ENCODE measurements at places on chromosomes 6 and 20.

GRCh38 chr6:101401792-101402621 is 8.5 kb downstream of the GRIK2 start:
- no peak for DNase-seq

DNA sequence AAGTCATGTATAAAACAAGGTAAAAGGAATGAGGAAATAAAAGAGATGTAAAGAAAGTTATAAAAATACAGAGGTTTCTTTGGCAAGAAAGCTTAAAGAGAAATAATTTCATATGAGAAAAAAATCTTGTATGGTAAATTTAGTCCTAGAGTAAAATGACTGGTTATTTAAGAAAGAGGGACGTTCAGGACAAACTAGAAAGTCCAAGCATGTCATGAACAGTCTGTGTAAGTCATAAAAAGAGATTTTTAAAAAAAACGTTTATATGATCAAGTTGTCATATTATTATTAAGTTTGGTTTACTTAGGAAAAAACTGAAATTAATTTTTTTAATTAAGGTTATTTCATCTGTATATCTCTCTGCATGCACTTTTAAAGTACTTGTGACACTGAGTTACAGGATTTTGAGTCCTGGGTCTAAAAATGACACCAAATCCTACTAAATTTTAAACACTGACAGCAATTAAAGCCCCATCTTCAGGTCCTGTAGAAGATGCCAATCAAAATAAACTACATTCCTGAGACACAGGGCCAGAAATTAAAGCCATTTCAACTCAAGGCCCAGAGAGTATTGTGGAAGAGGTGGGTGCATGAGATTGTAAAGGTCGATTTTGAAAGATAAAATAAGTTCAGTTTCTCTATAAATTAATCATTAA is 62.4 kb downstream of the AGPAT4 start:
- no peak for DNase-seq

DNA sequence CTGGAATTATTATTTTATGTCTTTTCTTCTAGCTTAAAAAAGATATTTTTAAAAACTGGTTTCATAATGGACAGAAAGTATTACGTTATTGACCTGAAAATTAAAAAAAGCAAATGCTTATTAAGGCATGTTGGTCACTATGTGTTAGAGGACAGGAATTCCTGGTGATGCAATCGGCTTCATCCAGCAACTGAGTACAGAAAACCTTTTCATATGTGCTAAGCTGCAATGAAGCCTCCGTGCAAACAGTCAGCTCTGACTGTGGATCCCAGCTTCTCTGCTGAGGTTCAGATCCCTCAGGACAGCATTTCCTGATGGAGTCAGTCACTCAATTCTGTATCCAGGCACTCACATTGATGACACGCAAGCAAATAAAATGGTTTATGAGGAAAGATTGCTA is 22.7 kb upstream of the BMP2 start:
- no peak for DNase-seq

DNA sequence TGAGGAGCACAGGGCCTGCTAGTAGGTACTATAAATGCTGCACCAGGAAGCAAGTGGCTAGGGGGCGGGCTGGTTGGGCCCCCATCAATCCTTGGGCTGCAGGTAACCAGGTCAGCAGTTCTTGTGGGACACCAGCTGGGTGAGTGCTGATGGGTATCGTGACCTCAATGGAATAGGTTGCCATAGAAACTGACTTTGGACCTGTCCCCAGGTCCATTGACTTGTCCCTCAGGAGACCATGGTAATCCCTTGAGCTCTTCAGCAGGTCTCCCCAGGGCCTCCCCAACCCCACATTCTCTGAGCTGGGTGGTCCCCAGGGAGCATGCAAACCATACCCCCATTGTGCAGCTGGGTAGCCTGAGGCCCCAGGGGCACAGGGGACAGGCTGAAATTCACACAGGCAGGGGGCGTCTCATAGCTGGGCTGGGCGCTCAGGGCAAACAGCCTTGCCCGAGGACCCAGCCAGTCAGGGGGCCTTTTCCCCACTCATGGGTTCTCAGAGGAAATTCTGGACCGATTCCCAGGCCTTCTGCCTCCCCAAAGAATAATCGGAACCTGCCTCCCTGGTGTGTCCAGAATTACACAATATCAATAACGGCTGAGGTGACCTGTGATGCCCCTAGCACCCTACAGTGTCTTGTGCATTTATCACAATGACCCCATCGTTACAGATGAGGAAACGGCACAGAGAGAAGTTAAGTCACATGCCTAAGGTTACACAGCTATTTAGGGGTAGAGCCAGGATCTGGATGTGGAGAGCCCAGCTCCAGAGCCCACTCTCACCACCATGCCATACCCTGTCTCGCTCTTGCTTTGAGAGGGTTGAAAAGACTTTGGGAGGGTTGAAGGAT is 35.9 kb downstream of the SRC start:
- DNase-seq: no peak

- DNase-seq: no peak
Measured at GRCh38 chr6:30184417-30185031, 21.2 kb downstream of the TRIM15 start.

GRCh38 chr6:44933108-44933507 is 395.0 kb upstream of the RUNX2 start:
- DNase-seq: no peak

- no peak for DNase-seq
Measured at GRCh38 chr20:31918466-31919105, 33.3 kb downstream of the PDRG1 start.

DNA sequence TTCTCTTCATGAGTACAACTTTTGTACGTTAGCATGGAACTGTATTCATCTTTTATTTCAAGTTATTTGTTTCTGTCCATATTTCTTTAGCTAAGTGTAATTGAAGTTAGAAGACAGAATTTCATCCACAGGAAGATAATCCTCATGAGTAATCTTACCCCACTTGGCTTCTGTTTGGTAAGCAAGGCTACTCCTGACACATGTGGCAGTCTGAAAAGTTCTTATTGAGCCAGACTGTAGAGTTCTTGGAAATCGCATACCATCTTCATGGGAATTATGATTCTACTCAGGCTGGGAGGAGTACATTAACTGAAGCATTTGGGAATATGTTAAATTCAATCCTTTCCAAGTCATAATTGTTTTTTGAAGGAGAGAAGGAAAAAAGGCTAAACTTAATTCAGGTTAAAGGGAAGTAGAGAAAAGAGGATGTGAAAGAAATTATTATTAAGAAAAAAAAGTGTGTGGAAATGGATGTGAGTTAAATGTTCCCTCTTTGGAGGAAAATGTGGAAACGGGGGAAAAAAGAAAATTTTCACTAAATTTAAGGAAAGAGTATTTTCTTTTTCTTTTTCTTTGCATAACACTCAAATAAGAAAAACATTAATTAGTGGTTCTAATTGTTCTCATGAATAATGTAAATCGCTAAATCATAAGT is 41.5 kb upstream of the TENT5A start:
- no peak for DNase-seq

DNA sequence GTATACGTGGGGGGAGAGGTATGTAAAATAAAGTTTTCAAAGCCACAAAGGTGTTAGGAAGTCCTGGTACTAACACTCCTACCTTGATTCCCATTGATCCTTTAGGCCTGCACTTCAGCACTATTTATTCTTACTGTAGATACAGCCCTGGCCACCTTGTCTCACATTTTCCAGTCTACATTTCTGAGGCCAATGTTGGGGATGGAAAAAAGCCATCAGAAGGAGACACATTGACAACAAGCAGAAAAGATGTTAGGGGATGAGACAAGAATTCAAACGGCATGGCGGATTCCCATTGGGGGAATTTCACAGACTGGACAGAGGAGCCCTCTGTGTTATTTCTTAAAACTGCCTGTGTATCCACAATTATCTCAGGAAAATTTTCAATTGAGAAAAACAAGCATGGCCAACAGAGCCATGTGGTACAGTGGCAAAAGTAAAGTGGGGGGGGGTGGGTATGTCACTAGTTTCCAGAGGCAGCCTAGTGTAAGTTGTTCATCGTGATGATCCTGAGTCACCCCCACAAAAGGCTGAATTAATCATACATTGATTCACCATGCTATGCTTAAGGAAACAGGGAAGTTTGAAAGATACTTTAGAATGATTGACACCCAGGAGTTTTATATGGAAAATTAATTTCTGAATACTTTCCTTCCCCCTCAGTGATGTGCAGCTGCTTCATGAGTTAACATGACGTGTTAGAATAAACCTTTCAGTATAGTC is 40.5 kb downstream of the RREB1 start:
- no peak for DNase-seq

- no peak for DNase-seq
Measured at GRCh38 chr20:32810941-32811340, 8.8 kb upstream of the MAPRE1 start.

DNA sequence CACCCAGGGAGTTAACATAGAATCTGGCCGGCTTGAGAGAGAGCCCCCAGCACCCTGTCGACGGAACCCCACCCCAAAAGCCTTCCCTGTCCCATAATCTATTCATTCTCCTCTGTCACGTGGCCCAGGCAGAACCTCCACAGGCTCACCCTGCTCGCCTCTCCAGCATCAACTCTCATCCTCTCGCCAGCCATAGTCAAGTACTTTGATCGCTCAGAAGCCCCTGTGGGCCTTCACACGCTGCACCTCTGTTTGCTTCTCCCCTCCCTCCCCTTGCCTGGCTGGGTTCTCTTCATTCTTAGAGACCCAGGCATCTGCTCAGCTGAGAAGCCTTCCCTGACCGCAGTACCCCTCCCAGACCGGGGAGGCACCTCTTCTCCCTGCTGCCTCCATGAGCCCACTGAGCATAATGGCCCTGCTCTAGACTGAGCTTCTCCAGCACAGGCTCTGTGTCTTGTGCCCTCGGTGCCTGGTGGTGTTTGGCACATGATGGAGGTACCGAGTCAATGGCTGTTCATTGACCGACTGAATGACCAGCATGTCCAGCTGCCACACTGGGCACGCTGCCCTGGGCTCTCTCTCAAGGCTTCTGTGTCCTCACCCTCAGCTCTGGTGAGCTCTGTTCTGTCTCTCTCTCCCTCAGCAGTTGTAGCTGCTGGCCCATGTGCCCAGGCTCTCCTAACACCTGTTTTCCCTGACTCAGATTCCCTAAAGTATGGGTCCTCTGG is 33.7 kb downstream of the PKIG start:
- no peak for DNase-seq

DNA sequence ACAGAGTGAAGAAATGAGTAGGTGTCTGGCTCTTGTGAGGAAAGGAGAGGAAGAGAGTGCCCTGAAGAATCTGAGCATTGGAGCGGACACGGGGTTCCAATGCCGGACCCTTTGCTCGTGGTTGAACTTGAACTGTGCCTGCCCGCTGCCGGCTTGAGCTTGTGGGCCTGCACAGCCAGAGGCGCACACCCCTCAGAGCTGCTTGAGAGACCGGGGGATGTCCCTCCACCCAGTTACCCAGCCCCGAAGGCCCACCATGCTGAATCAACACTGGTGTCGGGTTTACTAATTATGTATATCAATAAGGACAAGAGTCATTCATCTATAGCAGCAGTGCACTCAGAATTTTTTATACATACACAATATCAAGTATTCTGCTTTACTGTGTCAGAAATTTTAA is 218.3 kb upstream of the CST7 start:
- DNase-seq: no peak

GRCh38 chr20:47273591-47274235 is 82.8 kb downstream of the ZMYND8 start:
- DNase-seq: no peak

GRCh38 chr6:10411971-10412460 is 2.9 kb downstream of the TFAP2A start:
- peak; percentile 40 for DNase-seq

GRCh38 chr20:62638679-62639406 is 3.5 kb upstream of the SLCO4A1 start:
- no peak for DNase-seq

DNA sequence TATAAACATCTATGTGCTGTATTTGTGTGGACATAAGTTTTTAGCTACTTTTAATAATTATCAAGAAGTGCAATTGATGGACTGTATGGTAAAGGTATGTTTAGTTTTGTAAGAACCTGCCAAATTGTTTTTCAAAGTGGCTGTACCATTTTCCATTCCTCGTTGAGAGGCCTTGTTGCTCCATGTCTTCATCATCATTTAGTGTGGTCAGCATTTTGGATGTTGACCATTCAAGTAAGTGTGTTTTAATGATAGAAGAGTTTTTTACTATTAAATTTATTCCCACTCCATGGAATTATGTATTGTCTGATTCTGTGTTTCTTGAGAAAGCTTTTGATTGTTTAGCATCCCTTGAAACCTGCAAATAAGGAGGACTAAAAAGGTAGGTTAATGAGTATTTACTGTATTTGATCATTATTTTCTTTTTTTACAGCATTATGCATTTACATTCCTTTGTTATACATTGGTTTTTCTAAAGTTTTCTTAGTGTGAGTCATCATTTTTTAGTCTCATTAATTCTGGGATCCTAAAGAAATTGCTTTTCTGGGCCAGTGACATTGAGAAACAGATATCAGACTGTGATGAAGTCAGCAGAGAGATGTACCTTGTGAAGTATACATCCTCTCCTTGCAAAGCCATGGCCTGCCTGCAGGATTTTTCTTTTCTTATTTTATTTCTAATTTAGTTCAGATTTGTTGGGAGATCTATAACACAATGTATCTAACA is 312.8 kb upstream of the PTCHD4 start:
- no peak for DNase-seq

DNA sequence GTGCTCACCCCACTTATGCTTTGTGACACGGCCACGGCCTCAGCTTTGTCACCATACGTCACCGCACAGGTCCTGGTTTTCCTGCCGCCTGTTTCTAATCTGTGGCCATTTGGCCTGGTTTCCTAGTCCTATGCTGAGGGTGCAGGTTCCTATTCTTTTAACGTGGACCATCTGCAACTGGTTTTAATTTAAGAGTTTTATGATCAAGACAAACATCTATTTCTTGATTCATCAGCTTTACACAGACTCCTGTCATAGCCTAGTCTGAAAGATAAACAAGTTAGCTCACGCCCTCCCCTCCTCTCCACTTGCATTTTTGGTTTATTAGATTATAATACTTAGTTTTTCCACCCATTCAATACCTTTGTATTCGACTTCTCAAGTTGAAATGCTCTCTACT is 97.5 kb upstream of the RPS6KA2 start:
- no peak for DNase-seq

GRCh38 chr20:50883856-50884255 is 47.4 kb downstream of the ADNP start:
- DNase-seq: no peak

DNA sequence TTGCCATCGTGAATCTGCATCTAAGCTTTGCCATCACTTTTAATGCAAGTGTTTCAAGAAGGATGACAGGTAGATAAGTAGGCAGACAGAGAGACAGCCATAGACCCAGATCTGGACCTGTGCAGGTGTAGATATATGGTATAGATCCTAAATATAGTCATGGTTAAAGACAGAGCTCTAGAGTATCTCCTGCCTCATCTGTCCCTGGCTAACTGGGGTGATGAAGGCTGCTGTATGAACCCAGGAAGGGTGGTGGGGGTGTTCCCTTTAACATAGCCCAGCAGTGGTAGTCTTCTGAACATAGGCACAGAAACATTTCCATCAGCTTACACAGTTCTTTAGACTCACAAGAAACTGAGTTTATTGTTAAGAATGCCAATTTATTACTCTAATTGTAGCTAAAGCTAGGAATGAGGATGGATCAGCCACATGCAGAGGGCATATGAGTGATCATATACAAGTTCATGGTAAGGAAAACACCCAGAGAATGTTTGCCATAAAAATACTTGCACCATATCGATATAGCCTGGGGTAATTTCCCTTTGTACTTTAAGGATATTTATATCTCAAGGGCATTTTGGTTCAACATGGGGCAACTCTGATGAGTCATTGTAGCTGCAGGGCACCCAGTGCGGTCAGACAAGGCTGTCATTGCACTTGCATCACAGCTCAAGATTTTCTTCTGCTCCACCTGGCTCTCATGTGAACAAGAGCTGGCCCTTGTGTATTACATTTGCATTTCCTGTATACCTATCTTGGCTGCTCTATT is 587.2 kb downstream of the EPM2A start:
- no peak for DNase-seq

- DNase-seq: no peak
Measured at GRCh38 chr20:14915356-14915755, 577.9 kb upstream of the FLRT3 start.
